Activated T-cell treated with anti-CD3 and anti-CD28 coated beads, Interleukin-2, amount 50 U/mL, for 72 hours (primary cell): ENCODE measurements at places on chromosomes 1 and 21.

DNA sequence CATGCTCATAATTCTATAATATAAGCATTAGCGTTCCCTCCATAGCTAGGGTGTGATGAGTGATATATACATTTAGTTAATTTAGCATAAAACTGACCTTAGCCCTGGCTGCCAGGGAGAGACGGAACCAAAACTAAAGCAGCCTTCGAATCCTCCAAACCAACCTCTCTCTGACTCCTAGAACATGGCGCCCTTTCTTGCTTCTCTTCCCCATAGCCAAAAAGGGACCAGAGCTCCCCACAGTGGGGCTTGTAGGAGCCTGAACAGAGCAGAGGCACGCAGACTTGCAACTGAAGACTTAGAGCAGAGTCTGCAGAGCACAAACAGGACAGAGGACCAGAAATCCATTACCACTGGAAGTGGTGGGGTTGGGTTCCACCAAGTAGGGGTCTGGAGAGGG lies 17.7 kb downstream of the IRF2BP2 start:
- DNase-seq = no peak

GRCh38 chr1:118118469-118118868 lies 66.6 kb downstream of the SPAG17 start:
- DNase-seq = no peak

DNA sequence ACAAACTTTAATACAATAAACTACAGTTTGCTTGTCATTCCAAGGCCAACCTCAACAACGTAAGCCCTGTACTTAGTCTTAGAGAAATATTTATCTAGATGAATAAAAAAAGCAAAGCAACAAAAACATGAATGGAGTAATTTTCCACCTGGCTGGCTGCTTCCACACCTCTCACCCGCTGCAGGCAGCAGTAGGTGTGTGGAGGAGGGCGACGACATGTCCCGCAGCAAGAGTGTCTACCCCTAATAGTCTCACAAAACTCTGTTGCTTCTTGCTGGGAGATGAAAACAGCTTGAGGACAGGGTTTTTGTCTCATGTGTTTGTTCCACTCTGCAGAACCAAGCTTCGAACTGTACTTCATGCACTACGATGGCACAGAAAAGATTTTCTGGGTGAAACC lies 48.8 kb upstream of the IGSF5 start:
- DNase-seq = no peak

- no peak for DNase-seq
These were observed 62.7 kb downstream of the ITPKB start for GRCh38 chr1:226676381-226676780.
